ENCODE measurements at places on chromosomes 4 and X. TPM values are rescaled to one million over a fixed set of nuclear protein-coding genes. Genes with fewer than 3 reads are reported as not detected.

DNA sequence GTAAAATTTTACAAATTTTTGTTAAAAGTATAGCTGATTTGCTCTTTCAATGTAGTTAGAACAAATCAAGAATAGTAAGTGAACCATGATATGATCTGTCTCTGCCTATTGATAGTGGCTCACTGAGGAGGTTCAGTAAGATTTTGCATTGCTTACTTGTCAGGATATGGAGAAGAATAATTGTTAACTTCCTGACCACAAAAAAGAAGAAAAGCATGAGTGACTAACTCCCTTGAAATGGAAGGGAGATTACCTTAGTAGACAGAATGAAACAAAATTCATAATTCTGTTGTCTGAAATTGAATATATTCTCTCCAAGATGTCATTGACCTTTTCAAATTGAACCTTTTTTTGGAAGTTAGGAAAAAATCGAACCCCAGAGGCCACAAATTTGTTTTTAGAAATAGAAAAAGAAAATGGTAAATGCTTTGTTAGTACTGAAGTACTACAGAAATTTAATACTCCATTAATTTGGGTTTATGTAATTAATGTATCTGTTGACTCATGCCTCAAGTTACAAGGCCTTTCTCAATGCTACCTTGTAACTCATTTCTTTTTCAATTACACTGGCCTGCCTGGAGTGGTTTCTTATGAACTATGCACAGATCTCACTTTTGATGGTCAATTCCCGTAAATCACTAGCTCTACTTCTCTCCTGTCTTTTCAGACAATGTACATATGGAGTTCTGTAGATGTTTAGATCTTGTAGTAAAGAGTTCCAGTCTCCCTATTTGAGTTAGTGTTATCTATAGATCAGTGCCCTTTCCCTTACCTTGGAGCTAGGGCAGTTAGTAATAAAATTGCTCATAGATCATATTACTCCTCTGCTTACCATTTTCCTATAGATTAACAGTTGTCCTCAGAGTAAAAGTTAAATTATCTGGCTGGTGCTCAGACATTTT is 139.3 kb downstream of the TLL1 start:
- no peak for DNase-seq
- H3K27ac ChIP-seq: no peak overlapping the region
- no peaks in the 10 kb centered on the region for H3K4me1 ChIP-seq

GRCh38 chrX:151712253-151712652 is 3.6 kb upstream of the FATE1 start:
- H3K27me3 ChIP-seq: no peaks in the 10 kb centered on the region
- H3K36me3 ChIP-seq: no peaks in the 10 kb centered on the region
- DNase-seq: no peak
- no peak overlapping the region for H3K4me3 ChIP-seq
- H3K4me1 ChIP-seq: no peaks in the 10 kb centered on the region

DNA sequence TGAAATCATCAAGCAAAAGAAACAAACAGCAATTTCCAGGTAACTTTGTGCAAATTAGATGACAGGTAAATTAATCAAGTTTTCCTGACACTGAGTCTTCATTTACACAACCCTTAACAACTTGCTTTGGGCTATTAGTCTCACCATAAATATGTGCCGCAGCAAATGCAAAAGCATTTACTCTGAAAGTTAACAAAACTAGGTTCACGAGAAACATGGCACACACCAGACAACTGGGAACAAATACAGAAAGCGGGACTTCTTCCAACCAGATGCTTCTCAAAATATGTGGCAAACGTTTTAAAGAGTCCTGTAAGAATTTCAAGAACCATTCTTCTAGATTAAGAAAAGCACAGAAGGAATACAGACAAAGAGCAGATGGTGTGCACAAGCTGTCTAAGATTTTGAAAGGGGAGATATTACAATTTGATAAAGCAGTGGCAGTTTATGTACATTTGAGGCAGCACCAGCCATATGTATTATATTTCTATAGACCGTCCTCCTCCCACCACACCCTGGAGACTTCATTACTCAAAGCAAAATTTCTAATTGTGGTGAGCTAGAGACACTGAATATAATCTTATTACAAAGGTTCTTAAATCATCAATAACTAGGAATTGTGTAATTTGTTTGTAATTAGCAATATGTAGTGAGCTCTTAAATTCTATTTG is 192.5 kb upstream of the ADAMTS3 start:
- H3K4me1 ChIP-seq: no peaks in the 10 kb centered on the region
- no peak overlapping the region for H3K4me3 ChIP-seq
- H3K27me3 ChIP-seq: no peaks in the 10 kb centered on the region
- DNase-seq: no peak

Gene DMP1
- total RNA-seq: not detected

DNA sequence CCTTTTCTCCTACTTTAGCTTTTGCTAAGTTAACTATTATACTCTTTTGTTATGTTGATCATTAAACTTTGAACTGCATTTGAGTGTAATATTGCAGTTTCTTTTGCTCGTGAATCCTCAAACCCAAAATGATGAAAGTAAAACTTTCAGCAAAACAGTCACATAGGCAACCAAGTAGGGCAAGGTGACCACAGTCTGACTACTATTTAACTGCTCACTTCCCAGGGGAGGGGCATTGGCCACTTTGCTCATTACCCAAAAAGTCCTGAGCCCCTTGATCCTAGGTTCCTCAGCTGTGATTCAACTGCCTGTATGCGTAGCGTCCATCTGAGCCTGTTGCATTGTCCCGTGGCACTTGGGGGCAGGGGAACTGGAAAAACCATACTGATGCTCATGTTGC is 17.0 kb downstream of the RBMX2 start:
- no peak overlapping the region for H3K4me3 ChIP-seq
- H3K36me3 ChIP-seq: peaks cover 3% of the 10 kb centered on the region
- no peaks in the 10 kb centered on the region for H3K27me3 ChIP-seq

Gene LINC00632
- not detected for total RNA-seq

- no peaks in the 10 kb centered on the region for H3K36me3 ChIP-seq
- DNase-seq: no peak
- no peak overlapping the region for H3K4me3 ChIP-seq
- peaks cover 2% of the 10 kb centered on the region for H3K27me3 ChIP-seq
Observed at GRCh38 chr4:7657545-7658297, 223.0 kb upstream of the PSAPL1 start.

DNA sequence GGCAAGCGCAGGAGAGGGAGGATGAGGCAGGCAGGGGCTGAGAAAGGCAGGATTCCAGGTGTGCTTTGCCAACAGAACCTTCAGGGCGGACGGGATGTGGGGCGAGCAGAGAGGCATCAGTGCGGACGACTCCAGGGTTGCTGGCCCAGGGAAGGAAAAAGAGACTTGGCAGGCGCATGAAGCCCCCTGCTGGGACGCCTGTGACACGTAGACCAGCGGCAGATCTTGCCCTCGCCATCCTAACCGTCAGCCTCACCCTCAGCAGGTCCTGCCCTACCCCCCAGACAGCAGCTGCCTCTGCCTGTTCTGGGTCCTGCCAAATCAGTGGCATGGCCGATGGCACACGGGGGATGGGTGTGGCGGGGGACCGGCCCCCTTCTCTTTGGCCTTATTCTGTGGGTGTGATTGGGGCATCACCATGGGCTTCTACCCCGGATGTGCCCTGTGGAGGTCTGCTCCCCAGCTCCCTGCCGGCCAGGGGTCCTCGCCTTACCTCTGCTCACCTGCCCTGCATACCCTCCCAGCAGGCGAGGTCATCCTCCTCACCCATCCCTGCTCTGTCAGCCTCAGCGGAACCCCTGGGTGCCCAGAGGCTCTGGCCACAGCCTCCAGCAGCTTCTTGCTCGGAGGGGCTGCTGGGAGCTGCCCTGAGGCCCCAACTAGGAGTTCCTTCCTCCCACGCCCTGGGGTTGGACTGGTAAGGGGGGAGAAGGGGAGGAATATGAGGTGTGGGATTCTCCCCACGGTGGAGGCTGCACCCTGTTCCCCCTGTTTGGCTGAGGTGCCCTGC is 2.9 kb upstream of the SH3BP2 start:
- DNase-seq: no peak
- H3K27me3 ChIP-seq: no peaks in the 10 kb centered on the region
- no peaks in the 10 kb centered on the region for H3K36me3 ChIP-seq
- no peak overlapping the region for H3K27ac ChIP-seq
- peaks cover 15% of the 10 kb centered on the region for H3K4me1 ChIP-seq
